ENCODE measurements at places on chromosomes 7 and 10.

GRCh38 chr7:68429411-68430117 lies 1168.7 kb upstream of the AUTS2 start:
- DNase-seq, result peak; percentile 45

DNA sequence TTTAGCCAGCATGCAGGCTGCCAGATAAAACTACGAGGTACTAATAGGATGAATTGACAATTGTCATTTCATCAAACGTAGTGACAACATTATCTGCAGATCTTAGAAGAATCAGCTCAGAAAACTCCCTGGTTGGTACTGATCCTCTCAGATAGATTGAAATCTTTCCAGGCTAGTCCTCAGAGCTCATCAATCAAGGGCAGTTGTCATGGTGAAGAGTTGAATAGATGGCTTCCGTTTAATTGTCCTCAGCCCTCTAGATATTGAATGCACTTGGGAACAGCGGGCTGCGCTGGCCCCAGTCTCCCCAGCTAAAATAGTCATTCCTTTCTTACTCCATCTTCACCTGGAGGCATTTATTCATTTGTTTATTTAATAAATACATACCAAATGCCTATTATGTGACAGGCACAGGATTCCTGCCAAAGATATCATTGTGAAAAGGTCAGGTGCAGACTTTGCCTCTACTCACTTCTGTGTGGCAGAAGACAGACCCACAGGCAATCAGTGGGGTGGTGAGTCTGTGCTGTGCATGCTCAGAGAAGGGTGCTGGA lies 1081.6 kb downstream of the TYW1 start:
- no peak for DNase-seq

GRCh38 chr7:132368246-132368900 lies 207.9 kb downstream of the PLXNA4 start:
- no peak for DNase-seq

DNA sequence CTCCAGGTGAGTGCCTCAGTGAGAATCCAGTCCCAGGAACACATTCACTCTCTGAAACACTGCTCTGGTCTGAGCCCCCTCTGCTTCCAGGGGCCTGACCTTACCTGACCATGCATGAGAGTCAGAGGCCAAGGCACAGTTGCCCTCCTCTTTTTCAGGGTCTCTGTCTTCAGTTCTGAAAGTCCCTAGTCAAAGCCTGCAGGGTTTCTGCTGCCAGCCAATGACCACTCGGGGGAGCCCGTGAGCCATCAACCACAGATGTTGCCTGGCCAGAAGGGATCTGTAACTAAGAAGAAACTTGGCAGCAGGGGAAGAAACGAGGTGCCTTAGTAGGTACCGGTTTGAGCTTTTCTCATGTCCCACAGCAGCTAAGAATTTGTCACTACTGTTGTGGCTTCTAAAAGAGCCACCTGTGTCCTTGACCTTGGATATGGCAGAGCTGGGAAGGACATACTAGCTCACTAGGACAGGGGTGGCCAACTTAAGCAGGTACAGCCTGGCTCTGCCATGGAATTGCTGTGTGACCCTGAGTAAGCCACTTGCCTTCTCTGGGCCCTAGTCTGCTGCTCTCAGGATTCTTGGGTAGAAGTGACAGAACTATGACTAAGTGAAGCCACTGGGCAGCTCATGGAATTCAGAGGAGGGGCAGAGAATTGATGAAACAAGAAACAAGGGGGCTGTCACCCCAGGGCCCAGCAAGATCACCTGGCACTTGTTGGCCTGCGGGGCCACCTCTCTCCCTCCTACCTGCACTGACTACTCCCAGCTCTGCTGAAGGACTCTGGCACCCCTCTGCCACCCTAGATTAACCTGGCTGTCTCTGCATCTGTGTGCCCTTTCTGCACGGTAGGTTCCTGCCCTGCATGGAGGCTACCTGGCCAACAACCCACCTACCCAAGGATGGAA lies 83.8 kb upstream of the GPR26 start:
- peak; percentile 80 for DNase-seq

- no peak for DNase-seq
Observed at GRCh38 chr10:69757553-69758309, 44.0 kb upstream of the COL13A1 start.

- DNase-seq, result no peak
Observed at GRCh38 chr10:64863836-64864235, 1342.6 kb downstream of the REEP3 start.

Measured in neuronal stem cell (in vitro differentiated cells).